ENCODE measurements at places on chromosomes 4 and X. TPM values are rescaled to one million over a fixed set of nuclear protein-coding genes. Genes with fewer than 3 reads are reported as not detected.

Gene DCAF12L1
- not detected for total RNA-seq

Gene BEX2
- 1.5 TPM for total RNA-seq

Gene F11
- not detected for total RNA-seq

Gene GLRA3
- total RNA-seq, result not detected

Gene STATH
- not detected for total RNA-seq

Gene ITIH6
- not detected for total RNA-seq

Gene ERAS
- not detected for total RNA-seq

Gene RHOXF2
- not detected for total RNA-seq

Gene NEIL3
- total RNA-seq, result 2.0 TPM

Gene PABPC4L
- 3.0 TPM for total RNA-seq

Gene DGAT2L6
- total RNA-seq, result not detected

Gene TCEANC
- total RNA-seq, result 1.8 TPM

Gene FHDC1
- total RNA-seq, result 0.60 TPM

Gene DIPK2B
- total RNA-seq, result not detected

Gene ZNF595
- 5.4 TPM for total RNA-seq

Gene SPANXC
- total RNA-seq, result not detected
